PC-9 (cell line): ENCODE measurements at places on chromosomes 12 and 14. TPM values are rescaled to one million over a fixed set of nuclear protein-coding genes. Genes with fewer than 3 reads are reported as not detected.

CCDC38 gene
- total RNA-seq, result 0.25 and 0.35 TPM in 2 replicates

ADAMTS20 gene
- total RNA-seq, result 1.0 and 1.6 TPM in 2 replicates

TBC1D30 gene
- 8.6 and 9.0 TPM in 2 replicates for total RNA-seq

TDRD9 gene
- total RNA-seq, result 0.15 TPM in 1 of 2 replicates, not detected in the other

ATL1 gene
- total RNA-seq, result 3.8 and 4.3 TPM in 2 replicates

OR6C2 gene
- total RNA-seq, result not detected in 2 replicates

TNFAIP2 gene
- total RNA-seq, result 291 and 366 TPM in 2 replicates

RAB15 gene
- 52.9 and 74.9 TPM in 2 replicates for total RNA-seq

C12orf50 gene
- total RNA-seq, result not detected in 2 replicates

B4GALNT3 gene
- total RNA-seq, result 7.1 and 8.0 TPM in 2 replicates

NUP37 gene
- total RNA-seq, result 48.2 and 72.4 TPM in 2 replicates

KRT73 gene
- not detected in 2 replicates for total RNA-seq

TOMM20L gene
- not detected in 2 replicates for total RNA-seq

ERP29 gene
- total RNA-seq, result 131 and 154 TPM in 2 replicates

TMEM121 gene
- total RNA-seq, result 1.0 and 1.1 TPM in 2 replicates

RFX4 gene
- total RNA-seq, result not detected in 2 replicates

ZDHHC17 gene
- 24.7 and 25.5 TPM in 2 replicates for total RNA-seq

KRT79 gene
- total RNA-seq, result 0.28 TPM in 1 of 2 replicates, not detected in the other

KRT3 gene
- total RNA-seq, result 0.24 and 0.73 TPM in 2 replicates

GRIP1 gene
- total RNA-seq, result 16.0 and 27.1 TPM in 2 replicates

ACOT6 gene
- not detected in 2 replicates for total RNA-seq

MYO1H gene
- total RNA-seq, result not detected in 2 replicates

HOXC4 gene
- total RNA-seq, result 3.8 and 4.7 TPM in 2 replicates

CCDC198 gene
- total RNA-seq, result not detected in 2 replicates

RABGGTA gene
- 25.2 and 30.1 TPM in 2 replicates for total RNA-seq

KLRK1 gene
- not detected in 2 replicates for total RNA-seq

TAS2R50 gene
- total RNA-seq, result 1.6 and 2.3 TPM in 2 replicates

GUCY2C gene
- total RNA-seq, result not detected in 2 replicates

BAZ1A gene
- total RNA-seq, result 14.3 and 17.3 TPM in 2 replicates

OR6C76 gene
- total RNA-seq, result not detected in 2 replicates

SPTLC2 gene
- 68.4 and 81.7 TPM in 2 replicates for total RNA-seq

CD163L1 gene
- total RNA-seq, result 52.3 and 69.3 TPM in 2 replicates

MRPL42 gene
- 52.8 and 61.0 TPM in 2 replicates for total RNA-seq

RTL1 gene
- total RNA-seq, result not detected in 2 replicates

TPPP2 gene
- not detected in 2 replicates for total RNA-seq

ZC2HC1C gene
- total RNA-seq, result 11.9 and 13.8 TPM in 2 replicates

ACVRL1 gene
- not detected in 2 replicates for total RNA-seq
